ENCODE measurements at places on chromosomes 1 and 21.

DNA sequence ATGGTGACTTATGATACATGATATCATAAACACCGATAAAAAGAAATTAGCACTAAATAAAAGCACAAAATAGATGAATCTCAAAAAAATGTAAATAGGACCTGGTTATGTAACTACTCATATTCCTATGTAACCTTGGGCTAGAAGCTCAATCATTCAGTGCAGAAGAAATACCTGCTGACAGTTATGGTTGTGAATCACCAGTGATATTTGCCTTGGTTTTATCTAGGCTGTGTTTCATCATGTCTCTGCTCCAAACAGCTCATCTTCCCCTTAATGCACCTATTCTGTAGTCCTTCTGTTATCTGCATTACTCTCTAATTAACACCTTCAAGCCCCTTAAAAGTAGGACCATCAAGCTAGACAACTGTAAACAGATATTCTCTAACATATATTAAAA is 16.3 kb upstream of the PIGC start:
- DNase-seq, result no peak

- no peak for DNase-seq
These were observed 171.1 kb downstream of the TOMM20 start for GRCh38 chr1:234957330-234958065.

DNA sequence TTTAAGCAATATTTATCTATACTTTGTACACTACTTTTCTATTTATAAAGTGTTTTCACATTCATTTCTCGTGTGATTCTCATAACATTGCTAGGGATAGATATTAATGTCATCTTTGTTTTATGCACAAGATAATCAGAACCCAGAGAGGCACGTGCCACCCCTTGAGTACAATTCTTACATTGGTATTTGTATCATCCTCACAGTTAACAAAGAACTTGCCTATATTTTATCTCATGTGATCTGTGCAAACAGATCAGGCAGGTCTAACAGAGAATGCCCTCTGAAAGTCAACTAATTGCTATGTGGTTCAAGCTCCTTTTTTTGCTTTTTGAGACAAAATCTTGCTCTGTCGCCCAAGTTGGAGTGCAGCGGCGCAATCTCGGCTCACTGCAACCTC is 604.5 kb downstream of the LMO4 start:
- no peak for DNase-seq

GRCh38 chr1:162367772-162368171 is 8.9 kb downstream of the SPATA46 start:
- no peak for DNase-seq

GRCh38 chr1:83034851-83035250 is 964.1 kb downstream of the TTLL7 start:
- no peak for DNase-seq

DNA sequence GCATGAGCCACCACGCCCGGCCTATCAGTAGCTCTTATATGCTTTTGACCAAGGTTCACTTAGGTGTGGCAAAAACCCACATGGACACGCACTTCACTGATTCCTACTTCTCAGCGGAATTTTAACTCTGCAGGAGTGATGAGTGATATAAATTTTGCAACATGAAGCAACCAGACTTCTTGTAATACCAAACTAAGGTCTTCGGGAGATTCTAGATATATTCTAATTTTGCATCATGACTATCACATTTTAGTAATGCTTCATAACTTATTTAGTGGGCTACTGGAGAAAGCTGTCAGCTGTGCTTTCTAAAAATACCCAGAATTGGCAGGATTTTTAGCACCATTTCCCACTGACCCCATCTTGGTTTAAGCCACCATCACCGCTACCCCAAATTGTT is 27.8 kb downstream of the RHCE start:
- DNase-seq, result no peak

DNA sequence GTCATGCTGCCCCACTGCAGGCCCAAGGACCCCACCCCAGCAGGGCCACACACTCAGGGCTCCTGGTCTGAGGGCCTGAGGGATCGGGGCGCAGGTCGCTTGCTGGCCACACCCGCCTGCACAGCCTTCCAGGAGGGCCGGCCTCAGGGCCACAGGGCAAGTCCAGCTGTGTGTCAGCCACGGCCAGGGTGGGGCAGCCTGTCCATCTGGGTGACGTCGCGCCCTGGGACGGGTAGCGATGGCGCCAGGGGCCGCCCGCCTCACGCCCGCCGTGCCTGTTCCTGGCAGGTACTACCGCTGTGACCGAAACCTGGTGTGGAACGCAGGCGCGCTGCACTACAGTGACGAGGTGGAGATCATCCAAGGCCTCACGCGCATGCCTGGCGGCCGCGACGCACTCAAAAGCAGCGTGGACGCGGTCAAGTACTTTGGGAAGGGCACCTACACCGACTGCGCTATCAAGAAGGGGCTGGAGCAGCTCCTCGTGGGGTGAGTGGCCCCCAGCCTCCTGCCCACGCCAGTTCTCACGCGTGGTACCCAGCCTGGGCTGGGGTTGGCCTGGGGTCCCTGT is 2.5 kb downstream of the COL6A1 start:
- no peak for DNase-seq

DNA sequence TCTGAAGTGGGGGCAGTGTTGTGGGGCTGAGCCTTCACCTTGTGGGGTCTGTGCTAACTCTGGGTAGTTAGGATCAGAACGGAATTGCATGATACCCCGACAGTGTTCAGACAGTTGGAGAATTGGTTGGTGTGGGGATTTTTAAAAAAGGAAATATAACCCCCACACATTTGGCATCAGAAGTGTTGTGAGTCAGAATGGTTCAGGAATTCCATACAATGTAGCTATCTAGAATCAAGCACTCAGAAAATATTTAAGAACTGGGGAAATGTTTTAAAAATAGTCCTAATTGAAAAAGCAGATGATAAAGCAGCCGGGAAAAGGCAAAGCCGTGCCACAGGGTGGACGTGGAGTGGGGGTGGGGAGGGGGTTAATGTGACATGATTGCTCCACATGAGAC is 6.5 kb upstream of the S100A7 start:
- no peak for DNase-seq

DNA sequence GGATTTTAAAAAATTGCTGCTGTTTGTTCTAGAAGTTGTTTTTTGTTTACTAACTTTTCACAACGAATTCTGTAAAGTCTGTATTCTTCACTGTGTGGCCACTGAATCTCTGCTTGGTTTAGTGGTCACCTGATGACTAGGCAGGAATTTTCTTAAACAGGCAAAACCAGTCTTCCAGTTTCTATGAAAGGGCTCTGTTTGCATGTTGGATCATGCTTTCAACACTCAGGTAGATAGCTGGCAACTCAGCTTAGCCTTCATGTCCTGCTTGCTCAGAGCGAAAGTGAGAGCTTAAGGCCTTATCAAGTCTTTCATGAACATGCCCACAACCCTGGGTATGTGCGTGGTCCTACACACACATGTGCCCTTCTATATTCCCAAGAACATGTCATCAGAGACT is 52.4 kb upstream of the CCDC190 start:
- DNase-seq, result no peak
